ENCODE measurements at places on chromosomes 6 and 20.

DNA sequence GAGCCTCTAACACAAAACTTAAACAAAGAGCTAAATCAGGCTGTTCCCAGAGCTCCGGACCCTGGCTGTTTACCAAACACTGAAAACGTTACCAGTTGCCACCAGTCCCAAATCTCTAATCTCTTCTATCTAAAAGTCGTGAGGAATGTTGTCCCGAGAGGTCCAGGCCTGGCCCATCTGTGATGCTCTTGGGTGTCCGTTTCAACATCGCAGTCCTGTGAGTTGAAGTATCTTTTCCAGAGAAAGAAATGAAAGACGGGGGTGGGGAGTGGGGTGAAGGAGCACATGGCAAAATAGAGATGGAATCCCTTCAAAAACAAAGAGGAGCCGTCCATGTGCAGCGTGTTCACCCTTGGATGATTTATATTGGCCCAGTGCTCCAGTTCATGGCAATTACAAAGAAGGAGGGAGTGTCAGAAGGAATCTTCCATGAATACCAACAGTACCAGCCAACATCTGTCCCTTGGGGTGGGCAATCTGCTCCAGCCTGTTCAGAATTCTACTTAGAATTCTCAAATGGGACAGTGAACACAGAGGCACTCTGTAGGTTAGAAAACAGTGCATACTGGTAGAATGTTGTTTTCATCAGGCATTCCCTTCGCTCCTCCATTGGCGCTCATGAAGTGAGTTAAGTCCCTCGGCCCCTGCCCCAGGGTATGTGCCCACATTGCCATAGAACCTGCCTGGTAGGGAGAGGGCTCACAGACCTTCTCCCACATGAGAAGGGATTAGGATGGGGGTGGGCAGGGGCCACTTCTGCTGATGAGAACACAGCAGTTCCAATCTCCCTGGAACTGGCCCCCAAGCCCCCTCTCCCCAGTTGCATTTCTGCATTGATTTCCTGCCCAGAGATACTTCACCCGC is 112.1 kb downstream of the LY86 start:
- DNase-seq: no peak

DNA sequence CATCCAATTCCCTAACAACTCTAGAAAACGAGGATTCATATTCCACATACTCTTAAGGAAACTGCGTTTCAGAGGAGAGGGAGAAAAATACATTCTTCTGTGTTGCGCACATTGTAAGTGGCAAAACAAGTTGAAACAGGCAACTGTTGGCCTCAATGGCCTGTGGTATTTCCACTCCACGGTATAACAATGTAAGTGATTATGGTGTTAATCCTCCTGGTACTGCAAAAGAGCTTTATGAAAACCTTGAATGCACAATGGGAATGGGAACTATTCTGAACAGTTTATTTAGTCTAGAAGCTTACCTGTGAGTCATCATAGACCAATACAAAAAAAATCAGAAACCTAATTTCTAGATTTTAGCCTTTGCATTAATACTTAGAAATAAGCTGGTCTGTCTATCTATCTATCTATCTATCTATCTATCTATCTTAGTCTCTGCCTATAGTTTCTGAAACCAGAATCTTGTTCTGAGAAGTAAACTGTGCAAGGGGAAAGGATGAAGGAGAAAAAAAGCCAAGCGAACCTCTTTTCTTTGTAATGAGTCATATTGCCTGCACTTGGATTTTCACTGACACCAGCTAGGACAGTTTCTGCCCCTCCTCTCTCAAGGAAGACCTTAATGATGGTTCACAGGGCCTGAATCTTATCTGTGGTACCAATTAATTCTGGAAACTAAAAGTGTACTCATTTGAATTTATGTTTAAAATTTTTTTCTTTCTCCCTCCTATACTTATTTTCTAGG is 101.5 kb downstream of the RNF144B start:
- DNase-seq: no peak

DNA sequence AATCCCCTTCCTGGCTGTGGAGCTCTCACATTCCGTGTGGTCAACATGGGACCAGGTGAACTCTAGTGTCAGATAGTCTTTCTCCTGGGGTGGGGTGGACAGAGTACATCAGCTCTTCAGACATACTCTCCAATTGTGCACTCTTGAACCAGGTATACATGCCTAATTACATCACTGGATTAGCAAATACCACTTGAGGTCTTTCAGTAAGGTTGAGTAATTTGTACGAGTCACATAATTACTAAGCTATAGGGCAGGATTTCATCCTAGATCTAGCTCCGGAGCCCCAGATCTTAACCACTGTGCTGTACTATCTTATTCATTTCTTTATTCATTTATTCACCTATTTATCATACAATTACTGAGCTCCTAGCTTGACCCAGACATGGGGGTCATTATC is 821.3 kb downstream of the TFAP2A start:
- no peak for DNase-seq

DNA sequence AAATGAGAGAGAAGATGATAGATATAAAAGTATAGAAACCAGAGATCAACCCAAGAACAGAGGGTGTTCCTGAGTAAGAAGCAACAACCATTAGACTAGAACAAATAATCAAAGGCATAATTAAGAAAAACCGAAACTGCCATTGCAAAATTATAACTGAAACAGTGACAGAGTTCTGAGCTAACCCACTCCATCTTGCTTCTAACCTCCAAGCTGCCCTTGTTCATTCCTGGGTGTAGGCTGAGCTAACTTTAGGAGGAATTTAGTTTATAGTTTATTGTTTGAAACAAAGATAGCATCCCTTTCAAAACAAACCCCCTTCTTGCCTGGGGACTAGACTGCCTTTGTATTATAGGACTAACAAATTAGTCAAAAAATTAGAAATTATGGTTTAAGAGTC is 56.1 kb upstream of the PRND start:
- DNase-seq: no peak

DNA sequence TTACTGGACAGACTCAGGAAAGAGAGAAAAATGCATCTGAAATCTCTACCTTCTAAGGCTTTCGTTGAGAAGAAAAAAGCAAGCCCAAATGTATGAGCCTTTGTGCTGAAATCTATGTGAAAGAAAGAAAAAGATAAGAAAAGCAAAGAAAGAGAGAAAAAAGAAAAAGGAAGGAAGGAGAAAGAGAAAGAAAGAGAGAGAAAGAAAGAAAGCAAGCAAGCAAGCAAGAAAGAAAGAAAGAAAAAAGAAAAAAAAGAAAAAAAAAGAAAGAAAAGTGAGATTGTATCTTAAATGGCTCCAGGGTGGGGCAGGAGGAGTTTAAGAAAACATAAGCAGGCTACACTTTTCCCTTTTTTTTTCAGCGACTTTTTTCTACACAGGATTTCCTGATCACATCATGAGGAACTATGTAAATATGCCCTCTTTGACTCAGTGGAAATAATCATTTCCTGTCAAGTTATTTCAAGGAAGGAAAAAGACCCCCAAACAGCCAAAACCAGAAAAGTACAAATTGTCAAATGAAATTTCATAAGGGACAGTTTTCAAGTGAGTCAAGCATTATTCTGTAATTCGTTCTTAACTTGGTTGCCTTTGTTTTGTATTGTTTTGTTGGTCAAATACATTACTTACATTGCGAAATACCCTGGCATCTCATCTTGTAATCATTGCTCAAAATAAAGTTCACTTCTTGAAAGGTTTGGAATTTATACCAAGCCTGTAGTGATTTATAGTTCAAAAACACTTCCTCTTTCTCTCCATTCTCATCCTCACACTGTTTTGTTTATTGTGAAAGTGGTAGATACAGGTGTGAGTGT is 79.5 kb upstream of the RNF217 start:
- no peak for DNase-seq

GRCh38 chr20:14632906-14633305 is 295.5 kb upstream of the FLRT3 start:
- DNase-seq: no peak

GRCh38 chr20:47897461-47897860 is 112.2 kb upstream of the SULF2 start:
- no peak for DNase-seq

- no peak for DNase-seq
Measured at GRCh38 chr6:159062976-159063375, 18.2 kb upstream of the TAGAP start.

DNA sequence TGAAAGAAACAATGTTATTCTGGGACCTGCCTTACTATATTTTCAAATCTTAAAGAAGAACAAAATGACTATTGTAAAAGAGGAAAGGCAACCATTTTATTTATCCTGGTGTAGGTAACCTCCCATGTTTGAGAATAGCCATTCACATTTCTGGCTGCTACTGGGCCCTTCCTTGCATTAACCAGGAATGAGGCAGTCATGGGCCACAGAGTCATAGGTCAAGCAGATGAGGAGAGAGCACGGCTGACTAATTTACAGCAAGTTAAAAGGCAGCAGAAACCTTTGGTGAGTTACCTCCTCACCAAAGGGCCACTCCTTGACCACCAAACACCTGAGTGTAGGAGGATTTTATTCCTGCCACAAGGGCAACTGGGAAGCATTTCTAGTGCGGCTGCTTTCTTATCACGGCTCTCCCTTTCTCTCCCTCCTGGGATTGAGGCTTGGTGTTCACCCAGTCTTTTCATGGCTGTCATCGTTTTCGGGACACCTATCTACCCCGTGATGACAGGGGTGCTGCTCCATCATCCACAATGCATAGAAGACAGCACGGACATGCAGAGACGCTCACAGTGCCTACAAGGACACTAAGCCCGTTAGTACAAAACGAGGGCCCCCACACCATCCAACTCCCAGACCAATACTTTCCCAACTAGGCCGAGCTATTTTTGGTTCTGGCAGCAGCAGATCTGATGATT is 4.4 kb upstream of the LAMA4 start:
- DNase-seq: no peak

GRCh38 chr20:45153147-45153546 is 21.6 kb upstream of the PI3 start:
- no peak for DNase-seq
